ENCODE measurements at places on chromosomes 2 and 18.

DNA sequence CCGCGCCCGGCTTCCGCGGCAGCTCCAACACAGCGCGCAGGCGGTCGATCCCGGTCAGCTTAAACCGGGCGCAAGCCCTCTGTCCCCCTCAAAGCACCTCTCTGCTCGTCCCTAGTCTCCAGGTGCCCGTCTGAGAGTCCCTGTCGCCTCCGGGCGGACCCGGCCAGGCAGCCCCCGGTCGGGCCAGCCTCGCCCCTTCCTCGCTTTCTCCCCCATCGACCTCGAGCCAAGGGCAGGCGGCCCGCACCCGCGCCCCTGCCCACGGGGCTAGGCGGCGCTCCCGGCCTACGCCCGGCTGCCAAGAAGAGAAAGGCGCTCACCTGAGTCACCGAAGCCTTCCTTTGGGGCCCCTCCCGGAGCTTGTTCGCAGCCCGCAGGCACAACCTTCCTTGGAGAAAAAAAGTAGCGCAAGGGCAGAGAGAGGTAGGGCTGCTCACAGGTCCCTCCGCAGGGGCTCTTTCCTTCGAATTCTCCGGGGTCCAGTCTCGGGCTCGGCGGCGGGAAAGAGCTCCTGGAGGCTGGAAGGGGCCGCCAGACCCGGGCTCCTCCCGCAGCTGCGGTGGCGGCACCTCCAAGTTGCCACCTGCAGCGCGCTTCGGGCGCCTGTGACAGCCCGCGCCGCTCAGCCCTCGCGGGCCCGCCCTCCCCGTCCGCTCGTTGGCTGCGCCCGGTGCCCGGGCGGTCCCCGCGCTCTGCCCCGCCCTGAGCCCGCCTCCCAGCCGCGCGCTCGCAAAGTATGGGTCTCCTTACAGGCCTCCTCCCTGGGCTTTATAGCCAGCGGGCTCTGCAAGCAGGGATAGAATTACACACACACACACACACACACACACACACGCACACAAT is 86.5 kb upstream of the EPB41L3 start:
- DNase-seq, result peak; percentile 93

GRCh38 chr2:232133078-232133477 is 171.6 kb downstream of the DIS3L2 start:
- no peak for DNase-seq

DNA sequence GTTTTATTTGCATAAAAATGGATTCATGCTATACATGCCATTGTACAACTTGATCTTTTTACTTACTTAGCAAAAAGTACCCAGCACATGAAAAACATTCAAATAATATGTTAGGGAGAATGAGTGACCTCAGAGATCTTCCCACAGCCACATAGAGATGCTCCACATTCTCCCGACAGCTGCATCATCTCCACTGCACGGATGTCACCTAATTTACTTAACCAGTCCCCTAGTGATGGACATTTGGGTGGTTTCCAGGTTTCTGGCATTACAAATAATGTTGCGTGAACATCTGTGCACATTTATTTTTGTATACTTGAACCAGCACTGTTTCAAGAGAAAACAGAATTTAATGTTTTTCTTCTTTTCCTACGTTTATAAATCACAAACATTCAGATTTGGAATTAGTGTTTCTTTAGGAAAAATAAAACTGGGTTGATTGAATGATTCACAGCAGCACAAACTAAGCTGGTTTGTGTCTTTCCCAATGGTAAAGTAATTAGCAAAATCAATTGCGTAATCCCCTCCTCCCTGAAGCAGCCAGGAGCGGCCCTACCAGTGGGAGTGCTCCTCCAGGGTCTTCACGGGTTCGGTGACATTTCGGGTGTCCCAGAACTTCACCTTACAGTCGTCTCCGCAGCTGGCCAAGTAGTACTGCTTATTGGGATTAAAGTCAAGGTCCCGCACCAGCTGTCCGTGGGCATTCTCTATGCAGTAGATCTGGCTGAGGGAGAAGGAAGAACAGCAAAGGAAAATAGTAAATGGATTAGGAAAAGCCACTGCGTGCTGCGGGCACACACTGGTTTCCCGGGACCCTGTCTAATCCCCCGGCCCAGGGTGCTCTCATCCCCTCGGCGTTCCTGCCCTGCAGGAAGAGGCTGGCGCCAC is 183.9 kb downstream of the EIPR1 start:
- DNase-seq, result no peak

- no peak for DNase-seq
Measured at GRCh38 chr2:65390134-65390533, 42.3 kb downstream of the SPRED2 start.

GRCh38 chr2:128746356-128746755 is 427.7 kb upstream of the HS6ST1 start:
- DNase-seq, result no peak

DNA sequence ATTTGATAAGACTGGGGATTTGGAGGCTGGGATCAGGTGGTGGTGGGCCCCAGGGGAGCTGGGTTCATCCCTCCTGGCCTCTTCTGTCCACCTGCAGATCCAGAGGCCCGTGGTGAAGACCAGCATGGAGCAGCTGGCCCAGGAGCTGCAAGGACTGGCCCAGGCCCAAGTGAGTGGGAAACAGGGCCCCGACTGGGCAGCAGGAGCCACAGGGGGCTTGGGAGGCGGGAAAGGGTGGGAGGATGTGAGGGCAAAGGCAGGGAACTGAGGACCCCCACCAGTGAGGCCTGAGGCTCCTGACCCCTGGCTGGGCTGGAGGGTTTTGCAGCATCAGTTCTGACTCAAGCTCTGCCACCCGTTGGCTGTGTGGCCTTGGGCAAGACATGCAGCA is 11.3 kb downstream of the PROM2 start:
- no peak for DNase-seq

DNA sequence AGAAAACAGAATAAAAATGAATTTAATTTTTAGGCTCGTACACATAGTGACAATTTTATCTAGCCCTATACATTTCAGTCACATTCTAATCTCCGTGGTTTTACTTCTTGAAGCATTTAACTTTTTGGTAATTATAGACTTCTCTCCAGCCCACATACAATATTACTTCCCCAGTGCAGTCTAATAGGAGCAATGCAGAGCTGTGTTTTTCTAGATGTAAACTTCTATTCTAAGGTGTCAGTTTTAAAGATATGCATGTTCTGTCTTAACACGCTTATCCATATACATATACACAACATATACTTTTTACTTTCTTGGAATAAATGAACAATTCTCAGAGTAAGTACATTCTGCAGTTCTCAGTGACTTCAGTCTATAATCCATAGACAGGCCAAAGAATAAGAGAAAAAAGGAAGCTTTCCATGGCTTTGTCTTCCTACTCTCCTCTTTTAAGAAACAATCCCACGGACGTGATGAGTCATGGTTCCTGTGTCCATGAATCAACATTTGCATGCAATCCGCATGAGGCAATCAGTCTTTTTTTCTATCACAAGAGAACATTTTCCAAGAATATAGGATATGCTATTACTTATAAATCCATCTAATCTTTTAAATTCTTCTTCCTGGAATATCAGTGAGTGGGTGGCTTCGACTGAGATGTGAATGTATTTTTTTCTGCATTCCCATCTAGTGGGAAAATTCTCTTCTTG is 42.8 kb downstream of the CCDC102B start:
- no peak for DNase-seq

GRCh38 chr2:67341336-67341735 is 55.8 kb upstream of the ETAA1 start:
- no peak for DNase-seq

DNA sequence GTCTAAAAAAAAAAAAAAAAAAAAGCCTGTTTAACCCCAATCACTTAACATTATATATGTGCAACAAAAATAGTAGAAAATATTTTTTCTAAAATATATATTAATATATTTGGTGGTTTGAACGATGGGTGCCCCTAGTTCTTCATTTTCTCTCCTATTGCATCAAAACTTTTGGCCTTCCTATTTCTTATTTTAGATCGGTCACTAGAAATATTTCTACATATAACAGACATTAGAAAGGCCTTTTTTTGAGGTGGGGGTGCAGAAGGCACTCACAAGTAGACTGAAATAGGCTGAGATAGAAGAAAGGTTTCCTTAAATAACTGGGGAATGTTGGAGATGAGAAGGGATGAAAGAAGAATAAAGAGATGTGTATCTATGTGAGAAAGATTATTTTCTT is 49.3 kb upstream of the AP1S3 start:
- no peak for DNase-seq

DNA sequence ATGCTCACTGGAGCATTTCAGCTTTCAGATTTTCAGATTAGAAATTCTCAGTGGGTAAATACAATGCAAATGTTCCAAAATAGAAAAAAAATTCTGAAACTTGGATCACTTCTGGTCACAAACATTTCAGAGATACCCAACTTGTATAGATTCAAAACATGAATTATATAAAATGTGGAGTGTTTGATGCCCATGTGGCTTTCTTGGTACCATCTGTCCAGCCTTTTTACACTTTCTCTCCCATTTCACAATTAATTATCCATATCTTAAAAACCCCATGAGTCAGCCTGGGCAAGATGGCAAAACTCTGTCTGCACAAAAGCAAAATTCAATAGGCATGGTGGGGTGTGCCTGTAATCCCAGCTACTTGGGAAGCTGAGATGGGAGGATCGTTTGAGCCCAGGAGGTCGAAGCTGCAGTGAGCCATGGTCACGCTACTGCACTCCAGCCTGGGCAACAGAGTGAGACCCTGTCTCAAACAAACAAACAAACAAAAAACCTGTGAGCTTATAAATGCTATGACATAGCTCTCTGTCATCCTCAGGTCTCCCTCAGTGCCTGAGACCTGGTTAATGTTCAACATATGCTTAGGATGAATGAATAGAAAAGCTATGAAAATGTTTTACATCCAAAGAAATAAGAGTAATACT is 146.3 kb upstream of the TTC39C start:
- DNase-seq, result no peak

GRCh38 chr2:16908656-16909055 is 243.0 kb upstream of the CYRIA start:
- no peak for DNase-seq

- DNase-seq, result no peak
Measured at GRCh38 chr18:7366597-7366996, 135.7 kb downstream of the LRRC30 start.

- no peak for DNase-seq
Measured at GRCh38 chr2:197801033-197801432, 3.4 kb upstream of the PLCL1 start.
